Fibroblast of gingiva (primary cell): ENCODE measurements at places on chromosomes 6 and 20.
A peak's percentile ranks its signal among the peaks of the same experiment; 100 is the strongest.

DNA sequence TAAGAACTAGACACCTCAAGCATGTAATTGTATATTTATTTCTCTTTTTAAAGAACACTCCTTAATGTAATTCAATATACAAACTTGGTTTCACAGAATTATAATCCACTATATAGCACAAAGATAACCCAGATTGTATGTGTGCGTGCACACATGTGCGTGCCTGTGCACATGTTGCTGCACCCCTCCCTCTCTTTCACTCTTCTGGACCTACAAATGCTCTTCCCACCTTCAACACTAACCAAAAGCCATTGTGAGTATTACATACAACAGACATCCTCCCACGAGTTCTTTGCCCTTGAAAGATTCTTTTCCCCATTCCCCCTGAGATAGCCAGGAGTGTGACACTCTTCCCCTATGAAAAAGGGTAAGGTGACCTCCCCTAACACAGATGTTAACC lies 193.5 kb downstream of the HIVEP2 start:
- DNase-seq, result no peak

- no peak for DNase-seq
These were observed 218.5 kb downstream of the SIM1 start for GRCh38 chr6:100246206-100246605.

GRCh38 chr6:155121699-155122098 lies 126.6 kb downstream of the TIAM2 start:
- DNase-seq, result peak; percentile 48

- peak; percentile 15 for DNase-seq
These were observed 8.5 kb downstream of the SYNGAP1 start for GRCh38 chr6:33428224-33428965.

DNA sequence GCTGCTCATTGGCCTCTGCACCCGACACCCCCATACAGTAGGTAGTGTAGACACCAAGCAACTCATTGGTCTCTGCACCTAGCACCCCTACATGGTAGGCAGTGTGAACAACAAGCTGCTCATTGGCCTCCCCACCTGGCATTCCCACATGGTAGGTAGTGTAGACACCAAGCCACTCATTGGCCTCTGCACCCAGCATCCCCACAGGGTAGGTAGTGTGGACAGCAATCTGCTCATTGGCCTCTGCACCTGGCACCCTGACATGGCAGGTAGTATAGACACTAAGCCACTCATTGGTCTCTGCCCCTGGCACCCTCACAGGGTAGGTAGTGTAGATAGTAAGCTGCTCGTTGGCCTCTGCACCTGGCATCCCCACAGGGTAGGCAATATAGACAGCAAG lies 226.0 kb downstream of the SLC24A3 start:
- no peak for DNase-seq

- DNase-seq, result peak; percentile 12
These were observed 13.4 kb upstream of the TBC1D20 start for GRCh38 chr20:475463-476357.

GRCh38 chr6:161279677-161280415 lies 6.0 kb upstream of the AGPAT4 start:
- DNase-seq, result no peak

- no peak for DNase-seq
These were observed 26.4 kb downstream of the FOXP4 start for GRCh38 chr6:41572613-41573012.

- DNase-seq, result no peak
These were observed 85.3 kb downstream of the DCDC2 start for GRCh38 chr6:24272553-24272952.

DNA sequence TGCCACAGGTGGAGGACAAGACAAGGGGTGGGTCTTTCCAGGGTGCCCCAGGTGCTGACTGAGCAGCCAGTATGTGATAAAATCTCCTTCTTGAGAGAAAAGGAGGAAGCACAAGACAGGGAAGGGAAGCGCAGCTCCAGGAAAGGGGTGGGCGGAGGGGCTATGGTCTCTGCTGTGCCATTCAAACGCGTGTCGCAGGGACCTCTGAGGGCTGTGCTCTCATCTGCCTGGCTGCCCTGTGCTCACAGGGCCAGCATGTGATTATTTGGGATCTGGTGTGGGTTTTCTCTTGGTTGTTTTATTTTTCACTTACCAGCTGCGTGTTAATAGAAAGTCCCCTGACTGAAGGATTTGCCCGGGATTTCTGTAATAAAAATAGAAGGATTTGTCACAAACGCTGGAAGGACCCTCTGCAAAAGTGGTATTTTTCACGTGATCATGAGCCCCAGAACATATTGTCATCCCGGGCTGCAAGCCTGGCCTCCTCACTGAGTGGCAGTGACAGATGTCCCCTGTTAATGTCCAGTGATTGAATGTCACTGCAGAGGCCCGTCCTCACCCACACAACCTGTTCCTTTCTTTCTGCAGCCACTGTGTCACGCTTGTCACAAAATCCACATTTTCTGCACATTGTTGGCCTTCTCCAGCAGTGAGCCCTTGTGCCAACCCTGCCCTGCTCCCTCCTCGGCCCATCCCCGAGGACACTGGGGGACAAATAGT lies 35.0 kb upstream of the VSX1 start:
- no peak for DNase-seq

- DNase-seq, result no peak
These were observed 192.6 kb upstream of the SLC24A3 start for GRCh38 chr20:19019734-19020364.

DNA sequence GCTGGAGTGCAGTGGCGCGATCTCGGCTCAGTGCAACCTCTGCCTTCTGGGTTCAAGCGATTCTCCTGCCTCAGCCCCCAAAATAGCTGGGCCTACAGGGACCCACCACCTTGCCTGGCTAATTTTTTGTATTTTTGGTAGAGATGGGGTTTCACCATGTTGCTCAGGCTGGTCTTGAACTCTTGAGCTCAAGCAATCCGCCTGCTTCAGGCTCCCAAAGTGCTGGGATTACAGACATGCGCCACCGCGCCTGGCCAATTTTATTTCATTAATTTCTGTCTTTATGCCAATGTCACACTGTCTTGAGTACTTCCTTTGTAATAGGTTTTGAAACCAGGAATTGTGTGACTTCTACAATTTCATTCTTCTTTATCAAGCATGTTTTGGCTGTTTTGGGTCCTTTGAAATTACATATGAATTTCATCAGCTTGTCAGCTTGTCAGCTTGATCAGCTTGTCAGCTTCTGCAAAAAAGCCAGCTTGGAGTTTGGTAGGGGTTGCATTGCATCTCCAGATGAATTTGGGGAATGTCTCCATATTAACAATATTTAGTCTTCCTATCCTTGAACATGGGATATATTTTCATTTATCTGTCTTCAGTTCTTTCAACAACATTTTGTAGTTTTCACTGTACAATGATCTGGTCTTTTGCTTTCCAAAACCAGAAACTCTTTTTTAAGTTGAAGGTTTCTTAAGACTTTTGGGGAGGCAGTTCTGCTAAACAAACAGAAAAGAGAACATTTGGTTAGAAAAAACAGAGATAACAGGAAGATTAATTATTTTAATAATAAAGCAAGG lies 20.8 kb downstream of the ZFAND3 start:
- DNase-seq, result no peak

GRCh38 chr6:91447081-91447480 lies 860.2 kb upstream of the MAP3K7 start:
- DNase-seq, result no peak

GRCh38 chr6:41675176-41675775 lies 37.0 kb downstream of the MDFI start:
- DNase-seq, result no peak

DNA sequence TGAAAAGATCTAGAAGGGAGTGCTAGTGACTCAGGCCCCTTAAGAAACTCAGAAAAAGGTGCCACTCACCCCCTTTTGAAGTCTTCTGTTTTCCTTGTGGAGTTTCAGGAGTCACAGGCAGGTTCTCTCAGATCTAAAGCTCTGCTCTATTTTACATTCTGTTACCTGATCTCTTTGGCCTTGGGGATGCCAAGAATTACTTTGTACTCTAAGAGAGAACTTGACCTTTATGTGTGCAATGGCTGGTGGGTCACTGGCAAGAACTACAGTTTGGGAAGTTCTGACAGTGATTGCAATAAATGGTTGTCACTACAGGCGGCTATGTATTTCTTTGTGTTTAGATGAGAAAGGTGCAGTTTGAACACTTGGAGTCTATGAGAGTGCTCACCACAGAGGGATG lies 24.2 kb upstream of the ENPP4 start:
- no peak for DNase-seq

DNA sequence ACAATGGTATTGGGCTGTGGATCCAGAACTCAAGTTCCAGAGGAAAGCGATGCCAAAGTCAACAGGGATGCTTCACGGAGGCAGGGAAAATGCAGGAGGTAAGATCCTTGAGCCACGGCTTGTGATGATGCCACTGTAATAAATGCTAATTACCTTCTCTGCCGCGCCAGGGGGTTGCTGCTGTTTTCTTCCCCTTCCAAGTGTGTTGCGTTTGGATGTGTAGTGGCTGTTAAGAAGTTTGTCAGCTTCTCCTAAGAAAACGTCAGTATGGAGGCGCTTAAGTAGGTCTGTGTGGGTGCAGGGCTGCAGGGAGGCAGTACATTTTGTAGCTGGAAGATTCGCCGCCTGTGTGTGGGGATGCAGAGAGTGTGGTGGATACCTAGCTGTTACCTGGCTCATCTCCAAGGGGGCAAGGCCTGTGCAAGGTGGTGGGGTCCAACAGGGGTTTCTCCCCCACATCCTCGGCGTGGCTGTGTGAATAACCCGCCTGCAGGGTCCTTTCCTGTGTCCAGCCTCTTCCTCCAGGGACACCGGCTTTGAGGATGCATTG lies 318.7 kb downstream of the CDH4 start:
- no peak for DNase-seq

DNA sequence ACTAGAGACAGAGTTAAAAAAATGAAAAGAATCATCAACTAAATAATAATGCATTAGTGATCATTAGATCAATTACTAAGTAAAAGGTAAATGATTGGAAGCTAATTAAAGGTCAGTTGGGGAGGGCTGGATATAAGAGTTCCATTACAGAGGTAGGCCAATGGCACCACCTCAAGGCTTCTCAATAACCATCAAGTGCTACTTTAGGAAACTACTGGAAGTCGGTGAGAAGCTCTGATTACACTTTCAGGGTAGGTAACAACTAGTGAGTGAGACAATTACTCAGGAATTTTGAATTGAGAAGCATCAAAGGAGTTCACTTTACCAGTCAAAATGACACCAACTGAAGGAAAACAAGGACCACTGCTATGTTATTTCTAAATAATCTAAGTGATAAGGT lies 90.2 kb upstream of the HDAC2 start:
- no peak for DNase-seq

DNA sequence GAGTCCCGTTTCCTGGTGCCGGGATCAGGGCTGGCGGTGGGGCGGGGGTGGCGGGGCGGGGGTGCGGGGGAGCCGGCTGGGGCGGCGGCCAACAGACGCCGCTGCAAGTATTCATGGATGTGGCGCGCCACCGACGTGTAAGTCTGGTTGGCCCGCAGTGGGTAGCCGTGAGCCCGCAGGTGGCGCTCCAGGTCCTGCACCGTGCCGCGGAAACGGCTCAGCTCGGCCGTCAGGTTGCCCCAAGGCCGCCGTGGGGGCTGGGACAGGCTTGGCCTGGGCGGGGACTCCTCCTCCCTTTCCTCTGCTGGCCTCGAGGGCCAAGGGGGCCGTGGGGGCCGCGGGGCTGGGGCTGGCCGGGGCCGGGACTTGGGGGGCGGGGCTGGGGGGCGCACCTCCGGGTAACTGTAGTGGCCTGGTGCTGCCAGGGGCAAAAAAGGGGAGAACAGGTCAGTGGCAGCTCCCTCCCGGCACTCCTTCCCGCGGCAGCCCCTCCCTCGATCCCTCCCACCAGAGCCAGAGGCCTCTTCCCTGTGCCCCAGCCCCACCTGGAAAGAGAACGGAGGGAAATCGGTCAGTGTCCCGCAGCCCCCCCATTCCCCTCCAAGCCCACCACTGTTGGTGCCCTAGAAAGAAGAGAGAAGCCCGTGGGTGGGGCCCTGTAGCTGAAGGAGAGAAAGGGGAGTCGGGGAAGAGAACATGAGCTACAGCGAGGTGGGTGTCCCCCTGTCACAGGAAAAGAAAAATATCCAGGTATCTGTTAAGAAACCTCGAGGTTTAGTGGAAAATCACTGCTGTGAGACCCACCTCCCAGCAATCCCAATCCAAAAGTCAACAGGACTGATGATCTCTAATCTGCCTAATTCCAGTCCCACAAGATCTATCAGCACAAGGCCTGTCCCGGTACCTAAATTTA lies 21.3 kb downstream of the TNXB start:
- DNase-seq, result peak; percentile 80

- DNase-seq, result no peak
These were observed 117.2 kb upstream of the NXT1 start for GRCh38 chr20:23233341-23233740.

DNA sequence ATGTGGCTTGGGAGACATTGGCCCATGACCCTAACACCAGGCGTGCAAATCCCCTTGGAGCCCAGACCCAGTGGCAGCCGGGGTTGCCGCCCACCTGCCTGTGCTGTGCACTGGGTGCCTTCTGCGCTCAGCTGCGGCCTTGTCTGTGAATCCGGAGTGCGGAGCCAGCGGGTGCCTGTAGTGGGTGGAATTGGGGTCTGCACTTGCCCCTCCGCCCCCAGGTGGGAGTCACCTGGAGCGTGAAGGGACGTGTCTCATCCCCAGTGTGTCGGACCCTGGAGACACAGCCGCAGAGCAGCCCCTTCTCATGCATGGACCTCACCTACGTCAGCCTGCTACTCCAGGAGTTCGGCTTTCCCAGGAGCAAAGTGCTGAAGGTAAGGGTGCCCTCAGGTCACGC lies 22.9 kb upstream of the PYGB start:
- DNase-seq, result no peak

- peak; percentile 48 for DNase-seq
These were observed 134.7 kb upstream of the RNF24 start for GRCh38 chr20:4150070-4150441.

DNA sequence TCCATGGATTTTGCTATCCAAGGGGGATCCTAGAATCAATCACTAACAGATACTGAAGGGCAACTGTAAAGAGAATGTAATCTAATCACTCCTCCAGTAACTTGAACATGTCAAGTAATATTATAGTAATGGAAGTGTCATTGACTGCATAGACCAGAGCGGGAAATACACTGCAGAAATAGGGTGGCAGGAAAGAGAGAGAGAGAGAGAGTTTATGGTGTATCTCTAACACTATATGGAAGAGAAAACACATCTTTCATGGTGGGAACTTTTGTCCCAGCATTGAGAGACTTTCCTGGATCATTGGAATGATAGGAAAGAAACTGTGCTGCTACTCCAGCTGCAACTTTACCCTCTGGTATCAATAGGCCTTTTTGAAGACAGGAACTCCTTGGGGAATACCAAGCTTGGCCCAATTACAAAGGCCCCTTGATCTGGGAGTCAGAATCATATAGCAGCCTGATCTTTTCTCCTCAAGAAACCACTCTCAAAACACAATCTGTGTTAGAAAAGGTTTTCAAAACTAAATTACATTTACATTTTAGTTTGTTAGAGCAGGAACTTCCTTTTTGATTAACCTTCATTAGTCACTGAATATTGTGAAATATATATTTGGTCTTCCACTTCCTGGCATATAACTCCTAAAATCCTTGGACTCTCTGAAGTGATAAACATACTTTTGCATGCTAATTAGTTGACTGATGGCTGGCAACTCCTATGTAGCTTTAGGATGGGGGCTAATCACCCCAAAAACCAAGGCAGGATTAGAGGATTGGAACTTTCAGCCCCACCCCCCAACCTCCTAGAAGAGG lies 29.5 kb upstream of the RNGTT start:
- no peak for DNase-seq
